ENCODE measurements at places on chromosomes 5 and 9.

- DNase-seq = no peak
These were observed 13.4 kb downstream of the IRF1 start for GRCh38 chr5:132476876-132477781.

DNA sequence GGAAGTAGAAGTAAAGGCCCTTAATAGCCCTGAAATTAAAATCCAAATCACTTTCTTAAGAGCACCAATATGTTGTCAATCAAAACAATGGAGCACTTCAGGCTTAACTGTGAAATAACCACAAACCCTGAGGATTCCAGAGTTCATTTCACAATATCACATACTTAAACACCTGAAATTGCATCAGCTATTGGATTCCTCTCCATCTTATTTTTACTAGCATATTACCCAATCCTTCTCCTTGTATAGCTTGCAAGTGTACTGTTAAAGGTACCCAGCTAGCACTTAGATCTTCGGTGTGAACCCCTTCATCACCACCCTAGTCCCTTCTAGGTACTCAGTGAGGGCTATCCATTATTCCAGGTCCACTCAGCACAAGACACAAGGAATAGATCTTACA is 287.3 kb downstream of the EFNA5 start:
- no peak for DNase-seq

- no peak for DNase-seq
These were observed 119.2 kb downstream of the LPAR1 start for GRCh38 chr9:110919050-110919435.

DNA sequence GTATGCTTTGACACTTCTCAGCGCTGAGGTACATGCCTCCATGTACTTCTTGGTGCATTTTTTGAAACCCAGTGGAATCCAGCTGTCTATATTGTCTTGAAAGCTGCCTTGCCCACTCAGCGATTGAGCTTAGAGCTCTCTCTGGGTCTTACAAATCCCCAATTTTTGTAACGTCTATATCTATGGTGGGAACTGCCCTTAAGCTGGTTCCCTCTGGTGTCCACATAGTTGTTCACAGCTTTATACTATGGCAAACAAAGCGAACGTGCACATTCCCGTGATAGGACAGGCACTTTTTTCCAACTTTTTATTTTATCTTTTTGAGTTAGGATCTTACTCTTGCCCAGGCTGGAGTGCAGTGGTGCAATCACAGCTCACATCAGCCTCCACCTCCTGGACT is 20.9 kb downstream of the CDHR2 start:
- no peak for DNase-seq

Data from heart right ventricle (tissue), 16 donors.